ENCODE measurements at places on chromosomes 1 and 21. TPM values are rescaled to one million over a fixed set of nuclear protein-coding genes. Genes with fewer than 3 reads are reported as not detected.

The PLPP3 gene
- total RNA-seq: 46.4 TPM

The TDRD10 gene
- not detected for total RNA-seq

The MROH7 gene
- not detected for total RNA-seq

The CD247 gene
- total RNA-seq: not detected

GRCh38 chr1:230836793-230837192 is 31.5 kb downstream of the C1orf198 start:
- DNase-seq: no peak

- no peak for DNase-seq
These were observed 40.2 kb downstream of the EDN2 start for GRCh38 chr1:41444246-41444645.

- DNase-seq: peak; percentile 37
These were observed 261.0 kb downstream of the ASTN1 start for GRCh38 chr1:176903474-176903873.

- DNase-seq: no peak
These were observed 167.3 kb upstream of the COA6 start for GRCh38 chr1:234205966-234206365.

DNA sequence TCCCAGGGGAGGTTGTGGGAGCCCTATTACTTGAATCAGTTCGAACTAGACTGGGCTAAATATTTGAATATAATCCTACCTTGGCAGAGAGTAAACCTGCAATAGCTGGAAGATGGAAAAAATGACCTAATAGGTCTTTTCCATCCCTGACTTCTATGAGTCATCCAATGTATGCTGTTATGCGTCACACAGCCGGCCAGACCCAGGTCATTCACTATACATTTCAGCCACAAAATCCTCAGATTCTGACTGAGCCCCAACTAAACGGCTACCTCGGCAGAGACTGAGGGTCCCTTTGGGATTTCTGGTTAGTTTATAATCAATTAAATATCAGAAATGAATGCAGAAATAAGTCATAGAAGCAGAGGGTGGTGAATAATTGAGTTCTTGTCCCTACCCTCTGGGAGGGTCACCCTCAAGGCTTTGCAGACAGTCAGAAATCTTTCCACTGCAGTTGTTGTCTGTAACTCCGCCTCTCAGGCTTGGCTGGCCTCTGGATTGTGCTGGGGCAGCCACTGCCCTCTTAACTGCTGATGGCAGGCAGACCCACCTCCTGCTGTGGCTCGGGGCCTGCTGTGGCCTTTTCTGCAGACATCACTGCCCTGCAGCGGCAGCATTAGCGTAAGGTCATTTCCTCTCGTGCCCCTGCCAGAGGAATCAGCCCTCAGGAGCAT is 240.5 kb downstream of the TGFB2 start:
- peak; percentile 86 for DNase-seq

- peak; percentile 94 for DNase-seq
These were observed 2.3 kb upstream of the GADD45A start for GRCh38 chr1:67682659-67683197.

GRCh38 chr1:56477164-56478111 is 101.9 kb downstream of the PLPP3 start:
- peak; percentile 65 for DNase-seq

DNA sequence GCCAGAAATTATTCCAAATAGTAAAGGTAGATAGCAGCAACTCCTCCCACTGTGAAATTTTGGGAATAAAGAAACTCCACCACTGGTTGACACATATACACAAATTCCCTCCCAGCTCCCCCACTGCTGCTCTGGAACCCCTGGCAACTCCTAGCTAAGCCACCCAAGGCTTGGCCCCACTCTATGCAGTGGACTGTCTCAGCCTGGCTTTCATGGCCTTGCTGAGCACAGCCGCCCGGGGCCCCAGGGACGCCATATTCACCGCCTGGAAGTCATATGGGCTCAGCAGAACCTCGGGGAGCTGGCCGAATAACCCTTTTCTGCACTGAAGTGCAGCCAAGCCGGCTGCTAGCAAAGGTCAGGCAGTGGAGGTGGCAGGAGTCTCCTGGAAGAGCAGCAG is 15.4 kb upstream of the RBM34 start:
- DNase-seq: no peak
